ENCODE measurements at places on chromosomes 12 and 14.

GRCh38 chr12:50537538-50537919 lies 32.7 kb downstream of the DIP2B start:
- DNase-seq, result no peak

DNA sequence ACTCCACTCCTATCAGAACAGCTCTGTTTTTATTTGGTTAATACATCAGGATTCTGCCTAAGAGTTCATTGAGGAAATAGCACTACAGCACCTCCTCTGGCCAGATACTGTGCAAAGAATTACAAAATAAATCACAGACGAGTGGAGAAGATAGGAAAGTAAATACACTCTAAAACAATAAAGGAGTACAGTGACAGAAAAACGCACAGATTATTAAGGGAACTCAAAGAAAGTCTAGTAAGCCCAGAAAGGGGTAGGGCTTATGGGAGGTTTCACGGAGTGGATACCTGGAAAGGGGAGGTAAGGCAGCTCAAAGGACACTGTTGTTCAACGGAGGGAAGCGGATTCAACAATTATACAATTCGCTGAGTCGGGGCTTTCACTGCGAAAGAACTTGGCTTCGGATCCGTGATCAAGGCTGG lies 5.5 kb downstream of the OR10AD1 start:
- no peak for DNase-seq

DNA sequence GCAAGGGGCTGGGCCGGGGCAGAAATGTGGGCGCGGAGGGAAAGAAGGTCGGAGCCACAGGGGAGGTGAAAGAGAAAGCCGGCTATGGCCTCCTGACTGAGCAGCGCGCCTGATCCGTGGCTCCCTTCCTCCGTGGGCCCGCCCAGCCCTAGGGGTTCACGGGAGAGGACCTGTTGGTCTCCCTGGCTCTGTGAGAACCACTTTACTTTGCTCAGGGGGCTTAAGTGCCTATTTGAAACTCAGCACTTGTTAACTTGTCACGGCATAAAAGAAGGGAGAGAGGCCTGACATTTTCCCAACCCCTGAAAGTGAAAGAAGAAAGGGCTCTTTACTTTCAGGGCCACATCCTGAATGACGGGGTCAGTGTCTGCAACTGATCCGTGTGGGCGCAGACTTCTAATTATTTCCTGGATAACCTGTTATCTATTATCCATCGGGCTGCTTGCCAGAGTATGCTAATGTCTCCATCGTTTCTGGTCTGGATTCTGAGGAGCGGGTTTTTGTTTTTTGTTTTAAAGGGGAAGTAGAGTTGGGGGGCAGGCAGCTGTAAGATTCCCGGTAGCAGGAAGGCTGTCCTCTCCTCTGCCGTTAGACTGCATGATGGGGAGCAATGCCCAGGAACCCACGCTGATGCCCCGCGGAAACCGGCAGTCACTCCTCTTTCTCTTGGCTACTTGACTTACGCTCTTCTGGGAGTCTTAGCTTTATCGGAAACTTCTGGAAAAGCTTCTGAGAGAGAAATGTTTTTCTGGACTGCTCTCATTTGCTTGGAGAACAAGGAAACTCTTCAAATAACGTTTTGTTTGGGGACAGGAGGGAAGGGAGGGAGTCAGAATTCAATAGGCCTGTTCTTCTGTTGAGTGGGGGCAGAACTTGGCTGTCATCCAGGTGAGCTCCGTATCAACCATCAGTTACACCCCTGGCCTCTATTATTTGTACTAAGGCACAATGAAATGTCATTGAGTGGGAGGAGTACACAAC lies 127.7 kb upstream of the MAX start:
- peak; percentile 72 for DNase-seq

- no peak for DNase-seq
These were observed 7.5 kb downstream of the RESF1 start for GRCh38 chr12:31966558-31967205.

GRCh38 chr14:71541271-71541670 lies 391.0 kb upstream of the RGS6 start:
- no peak for DNase-seq

- DNase-seq, result no peak
These were observed 637.8 kb downstream of the DIO2 start for GRCh38 chr14:79573486-79573885.

DNA sequence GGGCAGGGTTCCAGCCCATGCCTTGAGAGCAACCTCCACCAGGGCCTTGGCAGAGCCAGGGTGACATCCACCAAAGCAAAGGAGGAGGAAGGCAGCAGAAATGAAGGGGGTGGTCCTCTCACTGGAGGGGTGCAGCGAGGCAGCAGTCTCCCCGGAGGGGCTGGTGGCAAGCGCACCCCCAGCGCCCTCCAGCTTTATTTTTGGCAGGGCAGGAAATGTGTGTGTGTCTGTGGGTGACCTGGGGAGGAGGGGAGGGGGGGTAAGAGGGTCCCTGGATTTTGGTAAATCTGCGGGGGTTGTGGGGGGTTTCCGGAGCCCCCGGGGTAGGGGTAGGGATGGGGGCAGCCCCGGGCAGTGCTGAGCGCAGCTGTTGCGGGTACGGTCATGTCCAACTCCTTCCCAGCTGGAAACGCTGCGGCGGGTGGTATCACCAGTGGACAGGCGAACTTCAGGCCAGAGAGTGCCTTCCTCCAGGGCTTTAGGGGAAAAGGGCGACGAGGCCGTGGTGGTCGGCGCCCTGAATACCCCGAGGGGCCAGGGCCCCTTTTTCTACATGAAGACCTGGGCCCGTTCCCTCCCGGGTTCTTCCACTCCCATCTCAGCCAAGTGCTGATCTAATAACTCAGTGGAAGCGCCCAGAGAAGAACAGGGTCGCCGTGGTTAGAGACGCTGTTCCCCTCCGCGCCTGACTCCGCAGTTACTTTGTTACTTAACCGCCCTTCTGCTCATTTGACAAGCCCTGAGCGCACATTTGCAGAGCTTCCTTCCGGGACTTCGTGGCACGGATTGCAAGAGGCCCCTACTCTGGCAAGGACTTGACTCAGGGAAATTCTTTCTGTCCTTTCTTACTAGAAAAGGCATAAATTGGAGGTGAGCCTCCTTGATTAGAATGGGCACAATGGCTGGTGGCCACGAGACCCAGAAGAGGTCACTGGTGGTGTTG lies 55.2 kb downstream of the FOS start:
- DNase-seq, result no peak

DNA sequence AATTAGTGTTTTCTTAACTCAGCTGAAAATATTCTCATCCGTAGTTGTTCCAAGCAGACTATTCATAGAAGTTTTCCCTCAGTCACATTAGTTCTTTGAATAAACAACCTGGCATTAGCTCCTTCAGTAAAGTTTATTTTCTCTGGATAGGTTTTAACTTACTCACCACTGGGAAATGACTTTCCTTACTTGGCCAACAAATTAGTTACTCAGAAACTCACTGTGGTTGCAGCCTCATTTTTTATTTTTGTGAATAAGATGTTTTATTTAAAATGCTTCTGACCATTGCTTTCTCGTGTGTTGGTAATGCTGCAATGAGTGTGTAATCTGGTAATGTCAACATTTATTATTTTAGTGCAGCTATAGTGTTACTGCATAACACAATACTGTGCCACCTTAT lies 74.9 kb downstream of the NOVA1 start:
- DNase-seq, result no peak

DNA sequence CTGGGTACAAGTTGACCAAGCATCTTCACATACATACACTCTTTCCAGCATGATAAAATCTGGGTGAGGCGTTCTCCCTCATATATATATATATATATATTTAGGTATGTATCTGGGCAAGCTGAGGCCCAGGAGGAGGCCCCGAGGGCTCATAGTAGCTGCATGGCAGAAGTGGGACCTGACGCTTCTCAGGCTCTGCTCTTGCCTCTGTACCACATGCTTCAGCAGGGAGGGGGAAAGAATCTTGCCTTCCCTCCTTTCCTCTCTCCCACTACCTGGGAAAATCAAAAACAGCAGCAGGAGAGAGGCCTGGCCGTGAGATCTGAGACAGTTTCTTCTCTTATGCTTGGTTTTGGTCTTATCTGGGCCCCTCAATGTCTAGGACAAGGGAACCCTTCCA lies 9.2 kb downstream of the PPP1R1A start:
- no peak for DNase-seq

DNA sequence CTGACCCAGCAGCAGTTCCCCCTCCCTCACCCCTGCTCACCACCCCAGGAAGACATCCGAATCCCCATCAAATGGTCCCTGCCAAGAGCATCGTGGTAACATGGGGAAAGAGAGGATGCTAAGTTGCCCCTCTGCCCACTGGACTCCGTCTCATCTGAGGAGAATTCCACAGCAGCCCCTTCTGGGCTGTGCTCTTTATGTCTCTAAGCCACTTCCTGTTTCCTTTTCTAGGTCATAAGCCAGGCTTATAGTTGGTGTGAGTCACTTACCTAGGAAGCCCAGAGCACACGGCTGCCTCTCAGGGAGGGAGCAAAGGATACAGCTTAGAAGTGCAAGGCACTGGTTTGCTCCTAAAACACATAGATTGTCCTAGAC lies 76.0 kb downstream of the VCPKMT start:
- DNase-seq, result no peak

DNA sequence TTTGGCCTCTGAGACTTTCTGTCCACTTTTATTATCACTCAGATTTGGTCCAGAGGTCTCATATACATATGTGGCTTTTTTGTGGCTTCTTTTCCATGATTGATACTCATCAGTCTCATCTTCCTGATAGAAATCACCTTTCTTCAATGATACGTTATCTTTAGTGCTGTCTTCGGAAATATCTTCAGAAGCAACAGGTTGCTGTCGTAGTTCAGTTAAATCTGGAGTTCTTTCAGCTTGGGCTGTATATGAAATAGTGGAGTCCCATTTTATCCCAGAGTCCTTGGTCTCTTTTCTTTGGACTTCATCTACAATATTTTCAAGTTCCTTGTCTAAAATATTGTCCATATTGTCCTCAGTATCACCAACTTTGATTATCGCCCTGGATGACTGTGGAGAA lies 41.0 kb downstream of the FAM186A start:
- DNase-seq, result no peak

GRCh38 chr12:25988505-25988904 lies 30.0 kb downstream of the RASSF8 start:
- no peak for DNase-seq

DNA sequence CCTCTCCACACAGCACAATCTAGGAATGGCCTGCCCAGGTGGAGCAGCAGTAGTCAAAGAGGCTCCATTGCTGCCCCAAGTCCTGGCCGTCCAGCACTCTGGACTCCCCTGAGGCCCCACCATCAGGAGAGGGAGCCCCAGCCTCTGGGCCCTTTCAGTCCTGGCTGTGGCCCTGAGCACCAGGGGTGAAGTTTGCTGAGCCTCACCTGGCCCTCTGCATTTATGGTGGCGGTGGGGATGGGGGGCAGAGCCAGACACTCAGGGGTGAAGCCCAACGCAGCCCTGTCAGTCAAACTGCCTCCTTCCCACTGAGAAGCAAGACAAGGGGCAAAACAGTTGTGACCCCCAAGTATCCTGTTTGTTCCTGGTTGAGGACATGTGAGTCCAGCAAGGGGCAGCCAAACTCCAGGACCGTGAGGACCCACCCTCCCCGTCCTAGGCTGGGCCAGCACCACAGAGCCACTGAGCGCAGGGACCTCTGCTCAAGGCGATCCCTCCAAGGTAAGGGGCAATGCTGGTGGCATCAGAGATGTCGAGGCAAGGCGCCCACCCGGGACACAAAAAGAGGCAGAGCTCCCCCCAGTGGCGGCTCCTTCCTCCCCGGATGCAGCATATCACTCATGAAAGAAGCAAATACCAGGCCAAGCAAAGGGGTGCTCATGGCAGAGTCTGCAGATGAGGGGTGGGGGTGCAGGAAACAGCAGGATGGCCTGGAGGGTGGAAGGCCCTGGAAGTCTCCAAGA lies 4.8 kb upstream of the AMN start:
- DNase-seq, result no peak

DNA sequence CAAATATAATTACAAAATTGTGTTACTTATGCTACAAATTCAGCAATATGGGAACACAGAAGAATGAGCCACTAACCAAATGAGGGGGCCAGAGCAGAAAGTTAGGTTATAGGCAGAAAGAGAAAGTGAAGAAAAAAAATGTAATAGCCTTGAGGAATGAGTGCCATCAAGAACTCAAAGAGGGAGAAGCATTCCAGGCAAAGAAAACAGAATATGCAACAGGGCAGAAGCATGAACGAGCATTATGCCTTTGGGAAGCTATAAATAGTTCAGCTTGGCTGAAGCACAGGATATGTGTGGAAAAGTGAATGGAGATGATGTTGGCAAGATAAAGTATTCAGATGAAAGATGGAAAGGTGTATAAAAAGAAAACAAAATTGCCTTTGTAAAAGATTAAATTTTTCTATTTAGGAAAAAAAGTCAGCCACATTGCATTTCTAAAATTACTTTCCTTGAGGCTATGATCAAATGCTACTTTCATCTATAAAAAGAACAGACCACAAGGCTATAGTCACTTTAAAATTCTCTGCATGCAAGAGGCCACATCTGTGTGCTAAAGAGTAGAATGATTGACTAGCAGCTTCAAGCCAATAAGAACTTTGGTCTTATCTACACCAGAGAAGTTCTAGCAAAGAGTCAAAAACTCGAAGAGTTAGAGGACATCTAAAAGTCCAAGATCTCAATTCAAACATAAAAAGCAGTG lies 193.6 kb upstream of the GARIN6 start:
- DNase-seq, result no peak

GRCh38 chr12:1291601-1292332 lies 300.7 kb downstream of the ERC1 start:
- DNase-seq, result no peak

GRCh38 chr14:77495334-77495733 lies 3.3 kb downstream of the ISM2 start:
- DNase-seq, result no peak

GRCh38 chr12:123286652-123287373 lies 15.2 kb upstream of the CDK2AP1 start:
- no peak for DNase-seq

DNA sequence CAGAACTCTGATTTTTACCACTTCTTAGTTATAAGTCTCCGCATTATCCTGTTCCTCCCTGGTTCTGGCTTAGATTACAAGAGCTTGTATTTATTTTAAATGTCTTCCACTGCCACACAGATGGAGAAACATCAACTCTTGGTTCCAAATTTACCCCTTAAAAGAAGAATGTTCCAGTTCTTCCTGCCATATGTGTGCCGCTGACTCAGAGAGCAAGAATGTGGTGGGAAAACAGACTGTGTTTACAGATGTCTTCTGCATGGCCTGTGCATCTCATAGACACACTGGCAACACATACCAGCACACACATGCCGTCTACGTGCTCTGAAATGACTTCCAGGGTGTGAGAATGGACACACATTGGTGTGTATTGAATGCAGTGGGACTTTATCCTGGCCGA lies 383.0 kb downstream of the LRIG3 start:
- DNase-seq, result no peak

All from posterior cingulate gyrus (tissue), 11 donors.